ENCODE measurements at places on chromosomes 4 and X. TPM values are rescaled to one million over a fixed set of nuclear protein-coding genes. Genes with fewer than 3 reads are reported as not detected.

DCAF8L2 gene
- polyA plus RNA-seq: not detected

FAM9B gene
- polyA plus RNA-seq: not detected

AMOT gene
- 0.33 TPM for polyA plus RNA-seq

TMEM175 gene
- polyA plus RNA-seq: 23.2 TPM

UGT2B10 gene
- polyA plus RNA-seq: not detected

FMR1NB gene
- polyA plus RNA-seq: not detected

DGKK gene
- polyA plus RNA-seq: not detected

DNA sequence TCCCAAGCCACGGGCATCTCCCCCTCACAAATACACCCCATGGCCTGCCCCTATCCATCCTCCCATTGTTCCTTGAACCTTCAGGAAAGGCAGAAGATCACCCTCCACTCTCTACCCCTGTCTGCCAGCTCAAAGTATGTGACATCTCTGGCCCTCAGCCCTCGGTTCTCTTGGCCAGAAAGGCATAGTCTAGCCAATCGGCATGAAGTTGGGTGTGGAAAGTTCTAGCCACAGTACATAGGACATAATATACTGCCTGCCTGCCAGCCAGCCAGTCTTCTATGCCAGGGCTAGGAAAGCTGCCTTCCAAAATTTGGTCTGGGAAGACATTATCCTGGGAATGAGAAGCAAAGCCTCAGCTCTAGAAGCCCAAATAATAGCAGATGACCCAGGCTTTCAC is 3.2 kb upstream of the PLP1 start:
- H3K27me3 ChIP-seq: peaks cover 12% of the 10 kb centered on the region
- H3K27ac ChIP-seq: no peak overlapping the region
- H3K36me3 ChIP-seq: no peaks in the 10 kb centered on the region
- no peaks in the 10 kb centered on the region for H3K4me1 ChIP-seq
- H3K4me3 ChIP-seq: no peak overlapping the region
- no peak for DNase-seq

DNA sequence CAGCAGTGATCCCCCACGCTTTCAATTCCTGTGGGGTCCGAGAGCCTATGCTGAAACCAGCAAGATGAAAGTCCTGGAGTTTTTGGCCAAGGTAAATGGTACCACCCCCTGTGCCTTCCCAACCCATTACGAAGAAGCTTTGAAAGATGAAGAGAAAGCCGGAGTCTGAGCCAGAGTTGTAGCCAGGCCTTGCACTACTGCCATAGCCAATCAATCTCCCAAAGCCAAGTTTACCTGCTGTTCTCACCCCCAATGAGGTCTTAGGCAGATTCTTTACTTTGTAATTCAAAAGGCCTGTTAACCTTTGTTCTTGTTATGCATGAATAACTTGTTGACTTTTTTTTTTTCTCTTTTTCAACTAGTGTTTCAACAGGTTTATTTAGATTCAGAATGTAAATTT is 4.0 kb downstream of the MAGEB2 start:
- H3K27me3 ChIP-seq: no peaks in the 10 kb centered on the region
- H3K36me3 ChIP-seq: no peaks in the 10 kb centered on the region
- no peaks in the 10 kb centered on the region for H3K4me1 ChIP-seq
- DNase-seq: no peak

DNA sequence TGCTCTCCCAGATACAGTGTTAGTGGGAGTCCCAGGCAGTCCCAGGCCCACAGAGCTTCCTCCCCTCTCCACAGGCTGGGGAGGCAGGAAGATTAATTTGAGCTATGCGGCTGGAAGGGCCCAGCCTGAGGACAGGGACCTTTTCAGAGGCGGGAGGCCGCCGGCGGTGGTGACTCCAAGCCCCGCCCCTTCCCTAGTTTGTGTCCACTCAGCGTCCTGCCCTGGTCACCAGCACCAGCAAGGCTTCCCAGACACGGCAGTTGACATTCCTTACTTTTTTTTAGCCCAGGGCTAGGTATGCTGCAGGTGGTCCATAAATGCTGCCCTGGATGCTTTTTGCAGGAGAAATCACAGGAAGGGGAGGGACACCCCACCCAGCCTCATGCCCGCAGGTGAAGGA is 67.7 kb upstream of the LRPAP1 start:
- H3K27ac ChIP-seq: no peak overlapping the region
- H3K4me3 ChIP-seq: no peak overlapping the region
- no peaks in the 10 kb centered on the region for H3K27me3 ChIP-seq
- DNase-seq: no peak

- peaks cover 17% of the 10 kb centered on the region for H3K4me1 ChIP-seq
- peaks cover 5% of the 10 kb centered on the region for H3K27me3 ChIP-seq
- DNase-seq: no peak
- no peak overlapping the region for H3K27ac ChIP-seq
Measured at GRCh38 chr4:24181005-24181404, 291.2 kb upstream of the PPARGC1A start.

GRCh38 chr4:110068248-110068647 is 130.2 kb downstream of the ELOVL6 start:
- no peaks in the 10 kb centered on the region for H3K4me1 ChIP-seq
- H3K36me3 ChIP-seq: no peaks in the 10 kb centered on the region
- no peak overlapping the region for H3K27ac ChIP-seq
- DNase-seq: no peak

DNA sequence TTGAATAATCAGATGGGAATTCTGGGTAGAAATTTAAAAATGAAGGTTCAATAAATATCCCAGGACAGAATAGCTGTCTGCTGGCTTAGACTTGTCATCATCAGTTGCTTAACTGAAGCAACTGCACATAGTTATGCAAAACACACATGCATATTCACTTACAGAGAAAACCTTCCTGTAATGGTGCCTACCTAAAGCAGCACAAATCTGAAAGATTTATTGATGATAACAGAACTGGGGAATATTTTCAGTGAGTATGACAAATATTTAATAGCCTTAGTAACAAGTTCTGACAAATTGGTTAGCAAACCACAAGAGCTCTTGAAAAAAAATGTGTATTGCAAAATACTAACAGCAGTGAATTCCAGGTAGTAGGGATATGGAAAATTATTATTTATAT is 606.8 kb upstream of the BOD1L1 start:
- H3K36me3 ChIP-seq: no peaks in the 10 kb centered on the region
- no peak overlapping the region for H3K27ac ChIP-seq
- peaks cover 9% of the 10 kb centered on the region for H3K4me1 ChIP-seq
- no peaks in the 10 kb centered on the region for H3K27me3 ChIP-seq

- H3K4me1 ChIP-seq: no peaks in the 10 kb centered on the region
- no peaks in the 10 kb centered on the region for H3K36me3 ChIP-seq
- no peak overlapping the region for H3K27ac ChIP-seq
- no peaks in the 10 kb centered on the region for H3K27me3 ChIP-seq
- no peak for DNase-seq
Measured at GRCh38 chr4:88981993-88982392, 75.0 kb downstream of the FAM13A start.

GRCh38 chr4:149077181-149077580 is 635.0 kb upstream of the NR3C2 start:
- no peaks in the 10 kb centered on the region for H3K27me3 ChIP-seq
- H3K4me3 ChIP-seq: no peak overlapping the region
- no peaks in the 10 kb centered on the region for H3K4me1 ChIP-seq
- H3K27ac ChIP-seq: no peak overlapping the region

GRCh38 chr4:131309628-131310027 is 1839.5 kb upstream of the PCDH10 start:
- no peaks in the 10 kb centered on the region for H3K36me3 ChIP-seq
- no peak for DNase-seq
- no peaks in the 10 kb centered on the region for H3K27me3 ChIP-seq
- no peaks in the 10 kb centered on the region for H3K4me1 ChIP-seq
- no peak overlapping the region for H3K4me3 ChIP-seq
- H3K27ac ChIP-seq: no peak overlapping the region

DNA sequence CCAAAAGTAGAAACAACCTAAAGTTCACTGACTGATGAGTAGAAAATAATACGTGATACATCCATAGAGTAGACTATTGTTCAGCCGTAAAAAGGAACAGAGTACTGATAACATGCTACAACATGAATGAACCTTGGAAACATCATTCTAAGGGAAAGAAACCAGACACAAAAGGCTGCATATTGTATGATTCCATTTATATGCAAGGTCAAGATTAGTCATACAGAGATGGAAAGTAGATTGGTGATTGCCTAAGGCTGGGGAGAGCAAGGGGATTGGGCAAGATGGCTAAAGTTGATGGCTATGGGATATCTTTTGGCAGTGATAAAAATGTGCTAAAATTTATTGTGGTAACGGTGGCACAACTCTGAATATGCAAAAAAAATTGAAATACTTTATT is 209.1 kb downstream of the RELL1 start:
- DNase-seq: peak; percentile 9
- no peak overlapping the region for H3K4me3 ChIP-seq
- H3K27ac ChIP-seq: no peak overlapping the region
- peaks cover 2% of the 10 kb centered on the region for H3K4me1 ChIP-seq

- H3K4me1 ChIP-seq: no peaks in the 10 kb centered on the region
- H3K27me3 ChIP-seq: no peaks in the 10 kb centered on the region
- H3K4me3 ChIP-seq: no peak overlapping the region
- H3K27ac ChIP-seq: no peak overlapping the region
Measured at GRCh38 chr4:46656071-46656470, 253.0 kb downstream of the COX7B2 start.

GRCh38 chr4:18734405-18734804 is 712.9 kb upstream of the LCORL start:
- H3K27me3 ChIP-seq: no peaks in the 10 kb centered on the region
- H3K36me3 ChIP-seq: no peaks in the 10 kb centered on the region
- H3K4me3 ChIP-seq: no peak overlapping the region

- DNase-seq: no peak
- no peak overlapping the region for H3K27ac ChIP-seq
- H3K27me3 ChIP-seq: no peaks in the 10 kb centered on the region
- H3K4me3 ChIP-seq: no peak overlapping the region
Measured at GRCh38 chr4:170001011-170001744, 25.0 kb downstream of the MFAP3L start.

DNA sequence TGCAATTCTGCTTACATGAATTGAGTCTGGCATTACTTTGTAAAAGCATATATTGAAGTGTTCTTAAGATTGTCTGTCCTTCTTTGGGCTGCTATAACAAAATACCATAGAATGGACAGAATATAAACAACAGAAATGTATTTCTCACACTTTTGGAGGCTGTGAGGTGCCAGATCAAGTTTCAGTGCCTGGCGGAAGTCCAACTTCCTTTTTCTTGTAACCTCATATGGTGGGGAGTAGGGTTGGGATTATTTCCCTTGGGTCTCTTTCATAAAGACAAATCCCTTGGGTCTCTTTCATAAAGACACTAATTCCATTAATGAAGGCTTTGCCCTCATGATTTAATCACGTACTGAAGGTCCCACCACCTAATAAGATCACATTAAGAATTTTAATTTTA is 199.3 kb upstream of the GRID2 start:
- H3K27me3 ChIP-seq: no peaks in the 10 kb centered on the region
- DNase-seq: no peak
- H3K4me3 ChIP-seq: no peak overlapping the region
- H3K27ac ChIP-seq: no peak overlapping the region

- H3K27me3 ChIP-seq: no peaks in the 10 kb centered on the region
- no peak overlapping the region for H3K4me3 ChIP-seq
- peak overlapping the region; percentile 73 for H3K27ac ChIP-seq
- H3K4me1 ChIP-seq: peaks cover 34% of the 10 kb centered on the region
- no peak for DNase-seq
Measured at GRCh38 chr4:78529569-78530209, 21.9 kb upstream of the ANXA3 start.

DNA sequence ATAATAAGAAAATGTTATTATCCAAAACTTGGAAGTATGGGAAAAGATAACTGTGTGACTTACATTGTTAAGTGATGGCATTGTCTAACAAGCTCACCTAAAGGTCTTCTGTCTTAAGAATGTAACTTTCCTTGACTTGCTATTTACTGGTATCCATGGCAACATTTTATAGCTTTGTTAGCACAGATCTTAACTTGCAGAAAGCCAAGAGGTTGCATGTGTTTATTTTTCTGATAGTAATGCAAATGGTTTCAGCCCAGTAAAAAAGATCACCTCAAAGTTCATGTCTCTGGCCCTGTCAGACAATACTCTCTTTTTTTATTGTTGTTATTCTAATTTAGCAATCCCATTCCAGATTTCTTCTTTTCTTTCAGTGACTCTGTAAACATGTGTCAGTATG is 425.3 kb downstream of the SPRY1 start:
- no peaks in the 10 kb centered on the region for H3K4me1 ChIP-seq
- no peaks in the 10 kb centered on the region for H3K27me3 ChIP-seq
- H3K27ac ChIP-seq: no peak overlapping the region
- no peak for DNase-seq

GRCh38 chr4:82842593-82842992 is 44.0 kb upstream of the SCD5 start:
- H3K4me1 ChIP-seq: no peaks in the 10 kb centered on the region
- H3K27ac ChIP-seq: no peak overlapping the region
- H3K36me3 ChIP-seq: peaks cover 28% of the 10 kb centered on the region
- no peak for DNase-seq
- H3K4me3 ChIP-seq: no peak overlapping the region

DNA sequence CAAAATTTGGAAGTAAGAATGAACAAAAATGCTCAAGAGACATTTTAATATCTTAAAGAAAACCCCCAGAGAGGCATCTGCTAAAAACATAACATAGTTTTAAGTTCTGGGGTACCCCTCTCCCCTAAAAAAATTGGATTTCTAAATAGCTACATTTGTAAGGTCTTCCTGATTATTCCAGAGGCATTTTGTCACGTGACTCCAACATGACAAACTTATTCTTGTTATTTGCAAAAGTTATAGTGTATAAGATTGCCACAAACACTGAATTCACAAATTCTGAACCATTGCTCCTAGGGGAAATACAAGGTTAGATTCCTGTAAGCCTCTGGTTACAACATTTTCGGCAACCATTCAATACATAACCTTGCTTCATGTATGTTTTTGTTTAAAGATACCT is 73.4 kb downstream of the COL25A1 start:
- H3K4me3 ChIP-seq: no peak overlapping the region
- H3K4me1 ChIP-seq: no peaks in the 10 kb centered on the region
- no peaks in the 10 kb centered on the region for H3K27me3 ChIP-seq
- H3K36me3 ChIP-seq: no peaks in the 10 kb centered on the region
- no peak overlapping the region for H3K27ac ChIP-seq

GRCh38 chrX:154748712-154749339 is 2.1 kb downstream of the GAB3 start:
- no peak overlapping the region for H3K27ac ChIP-seq
- DNase-seq: no peak
- no peaks in the 10 kb centered on the region for H3K36me3 ChIP-seq

- H3K4me3 ChIP-seq: no peak overlapping the region
- H3K27me3 ChIP-seq: no peaks in the 10 kb centered on the region
- peaks cover 13% of the 10 kb centered on the region for H3K4me1 ChIP-seq
- H3K36me3 ChIP-seq: peaks cover 4% of the 10 kb centered on the region
- no peak overlapping the region for H3K27ac ChIP-seq
Measured at GRCh38 chr4:76977736-76978350, 28.3 kb downstream of the SEPTIN11 start.
